ENCODE measurements at places on chromosomes 1 and 21. TPM values are rescaled to one million over a fixed set of nuclear protein-coding genes. Genes with fewer than 3 reads are reported as not detected.

TPTE gene
- not detected for total RNA-seq

PIK3C2B gene
- 15.9 TPM for total RNA-seq

SUSD4 gene
- 1.3 TPM for total RNA-seq

ACADM gene
- total RNA-seq, result 168 TPM

GRCh38 chr1:48878191-48878940 lies 101.7 kb upstream of the BEND5 start:
- H3K4me1 ChIP-seq, result no peaks in the 10 kb centered on the region
- no peak overlapping the region for H3K27ac ChIP-seq
- H3K27me3 ChIP-seq, result no peaks in the 10 kb centered on the region
- H3K4me3 ChIP-seq, result no peak overlapping the region
- no peak for DNase-seq

TMPRSS15 gene
- total RNA-seq, result not detected

DNA sequence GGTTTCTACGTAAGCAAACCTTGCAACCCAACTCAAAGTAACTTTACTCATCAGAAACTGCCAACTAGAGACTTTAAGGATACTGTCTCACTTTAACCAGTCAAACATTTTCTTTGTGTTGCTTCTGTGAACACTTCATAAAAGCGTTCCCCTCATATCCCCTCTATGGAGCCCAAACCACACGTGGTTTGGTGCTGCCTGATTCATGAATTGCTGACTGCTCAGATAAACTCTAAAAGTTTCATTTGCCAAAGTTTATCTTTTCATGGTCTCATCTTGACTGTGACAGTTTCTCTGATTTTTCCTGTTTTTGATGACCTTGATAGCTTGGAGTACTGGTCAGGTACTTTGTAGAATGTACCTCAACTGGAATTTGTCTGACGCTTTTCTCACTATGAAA lies 14.6 kb upstream of the RWDD3 start:
- H3K36me3 ChIP-seq, result no peaks in the 10 kb centered on the region
- no peak overlapping the region for H3K4me3 ChIP-seq
- DNase-seq, result no peak
- H3K27ac ChIP-seq, result no peak overlapping the region

DNA sequence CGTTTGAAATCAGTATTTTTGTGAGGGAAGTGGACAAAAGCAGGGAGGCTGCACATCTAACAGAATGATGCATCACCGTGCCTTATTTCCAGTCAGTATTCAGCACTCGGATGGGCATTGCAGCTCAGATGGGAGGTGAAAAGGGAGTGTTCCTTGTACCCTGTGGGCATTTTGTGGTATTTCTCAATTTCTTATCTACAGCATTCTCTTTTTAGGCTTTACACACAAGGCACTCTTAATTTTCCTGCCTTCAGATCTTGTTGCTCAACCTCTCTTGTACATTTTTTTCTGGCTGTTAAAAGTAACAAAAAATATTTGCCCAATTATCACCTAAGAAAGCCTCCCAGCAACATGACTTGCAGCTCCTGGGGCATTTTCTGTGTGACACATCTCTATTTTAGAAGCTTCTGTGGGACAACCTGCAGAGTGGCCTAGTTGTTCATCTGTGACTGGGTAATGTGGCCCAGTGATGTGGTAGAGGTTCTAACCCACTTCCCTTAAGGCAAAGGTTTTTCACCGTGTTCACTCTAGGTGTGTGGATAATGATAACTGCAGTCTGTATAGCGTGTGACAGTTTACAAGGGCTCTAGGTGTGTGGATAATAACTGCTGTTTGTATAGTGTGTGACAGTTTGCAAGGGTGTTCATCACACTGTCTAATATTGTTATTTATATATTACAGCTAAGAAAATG lies 257.2 kb downstream of the PTGER3 start:
- H3K27me3 ChIP-seq, result no peaks in the 10 kb centered on the region
- H3K4me1 ChIP-seq, result no peaks in the 10 kb centered on the region
- no peaks in the 10 kb centered on the region for H3K36me3 ChIP-seq
- H3K27ac ChIP-seq, result no peak overlapping the region
- H3K4me3 ChIP-seq, result no peak overlapping the region
- DNase-seq, result no peak

DNA sequence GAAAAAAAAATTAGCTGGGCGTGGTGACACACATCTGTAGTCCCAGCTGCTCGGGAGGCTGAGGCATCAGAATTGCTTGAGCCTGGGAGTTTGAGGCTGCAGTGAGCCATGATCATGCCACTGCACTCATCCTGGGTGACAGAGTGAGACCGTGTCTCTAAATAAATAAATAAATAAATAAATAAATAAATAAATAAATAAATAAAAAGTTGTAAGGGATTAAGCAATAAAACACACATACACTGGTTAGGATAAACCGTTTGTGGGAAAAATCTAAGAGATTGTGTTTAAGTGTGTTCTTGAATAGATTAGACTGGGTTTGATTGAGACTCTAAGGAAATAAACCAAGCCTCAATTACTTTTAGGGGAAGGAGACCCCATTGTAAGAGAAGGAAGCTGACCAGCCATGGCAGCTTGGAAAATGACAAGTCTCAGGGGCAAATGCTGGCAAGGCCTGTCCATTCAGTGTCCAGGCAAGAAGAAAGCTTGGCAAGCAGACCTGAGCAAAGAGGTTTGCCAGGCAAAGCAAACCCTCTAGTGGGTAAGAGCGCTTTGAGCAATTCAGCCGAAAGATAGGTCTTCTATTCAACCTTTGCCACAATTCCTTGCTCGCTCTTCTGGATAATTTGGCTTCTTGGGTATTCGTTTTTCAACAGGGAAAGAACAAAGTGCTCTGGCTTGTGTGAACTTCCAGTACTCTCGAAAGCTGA lies 106.9 kb upstream of the SERBP1 start:
- DNase-seq, result no peak
- H3K4me3 ChIP-seq, result no peak overlapping the region
- no peaks in the 10 kb centered on the region for H3K4me1 ChIP-seq
- H3K27ac ChIP-seq, result no peak overlapping the region
- H3K27me3 ChIP-seq, result no peaks in the 10 kb centered on the region
- no peaks in the 10 kb centered on the region for H3K36me3 ChIP-seq

DNA sequence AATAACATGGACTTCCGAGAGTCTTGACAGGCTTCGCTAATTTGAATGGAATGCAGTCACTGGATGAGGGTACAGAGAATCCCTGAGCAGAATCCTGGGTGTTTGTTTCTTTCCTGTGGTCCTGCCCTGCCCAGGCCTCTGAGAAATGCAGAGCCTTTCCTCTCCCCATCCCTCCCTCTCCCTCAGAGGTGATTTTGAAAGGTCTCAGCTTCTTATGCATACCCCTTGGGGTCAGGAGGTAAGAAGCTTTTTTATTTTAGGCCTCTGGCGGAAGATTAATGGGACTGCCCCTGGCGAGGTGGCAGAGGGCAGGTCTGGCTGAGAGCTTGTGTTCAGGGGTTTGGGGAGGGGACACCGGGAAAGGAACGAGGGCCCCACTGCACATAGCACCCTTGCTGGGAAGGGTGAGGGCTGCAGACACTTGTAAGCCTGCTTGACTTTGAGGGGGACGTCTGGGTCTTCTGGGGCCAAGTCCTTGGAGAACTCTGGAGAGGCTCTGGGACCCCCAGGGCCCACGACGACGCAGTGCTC lies 116.5 kb upstream of the SLC45A1 start:
- peaks cover 15% of the 10 kb centered on the region for H3K4me1 ChIP-seq
- H3K27me3 ChIP-seq, result no peaks in the 10 kb centered on the region
- H3K27ac ChIP-seq, result peak overlapping the region; percentile 94
- no peak overlapping the region for H3K4me3 ChIP-seq

DNA sequence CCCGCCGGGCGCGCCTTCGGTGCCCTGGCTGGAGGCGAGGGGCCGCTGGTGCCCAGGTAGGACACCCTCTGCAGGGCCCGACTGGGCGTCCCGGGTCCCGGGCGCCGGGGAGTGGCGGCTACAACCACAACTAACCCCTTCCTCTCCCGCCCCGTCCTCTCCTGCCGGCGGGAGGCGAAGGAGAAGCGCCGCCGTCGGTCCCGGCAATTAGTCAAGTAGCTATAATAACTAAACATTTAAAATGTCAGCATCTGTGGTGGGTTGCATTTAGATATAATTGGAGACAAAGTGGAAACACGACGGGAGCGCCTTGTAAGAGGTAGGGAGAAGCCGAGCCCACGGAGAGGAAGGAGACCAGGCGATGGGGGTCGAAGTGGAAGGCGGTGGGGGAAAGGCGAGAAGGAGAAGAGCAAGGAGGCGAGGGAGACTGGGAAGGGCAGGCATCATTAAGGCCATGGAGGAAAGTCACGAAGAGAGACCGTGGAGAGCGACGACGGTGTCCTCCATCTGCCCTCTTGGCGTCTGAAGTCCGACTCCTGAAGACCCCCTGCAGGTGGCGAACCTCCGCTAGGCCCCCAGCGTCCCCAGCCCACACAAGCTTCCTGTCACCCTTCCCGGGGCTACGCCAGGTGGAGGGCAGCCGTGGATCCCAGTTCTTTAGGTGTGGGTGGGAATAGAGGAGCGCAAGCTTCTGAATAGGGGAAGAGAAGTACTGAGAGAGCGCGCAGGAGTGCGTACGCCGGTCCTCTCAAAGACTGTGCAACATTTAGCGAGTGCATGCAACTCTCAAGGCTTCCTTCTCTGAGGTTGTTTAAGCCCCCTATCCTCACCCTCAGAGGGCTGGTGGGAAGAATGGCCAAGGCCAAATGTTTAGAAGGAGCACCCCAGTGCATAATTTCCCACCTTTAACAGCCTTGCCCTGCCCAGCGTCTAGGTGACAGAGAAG lies 1.6 kb downstream of the CNIH3 start:
- H3K4me1 ChIP-seq, result peaks cover 12% of the 10 kb centered on the region
- H3K4me3 ChIP-seq, result no peak overlapping the region
- no peak overlapping the region for H3K27ac ChIP-seq
- peaks cover 8% of the 10 kb centered on the region for H3K27me3 ChIP-seq

GRCh38 chr21:26055841-26056264 lies 114.7 kb downstream of the APP start:
- H3K4me1 ChIP-seq, result no peaks in the 10 kb centered on the region
- no peak overlapping the region for H3K4me3 ChIP-seq
- H3K27me3 ChIP-seq, result no peaks in the 10 kb centered on the region
- DNase-seq, result no peak
- H3K36me3 ChIP-seq, result no peaks in the 10 kb centered on the region
- no peak overlapping the region for H3K27ac ChIP-seq

PAQR6 gene
- 1.5 TPM for total RNA-seq

DNA sequence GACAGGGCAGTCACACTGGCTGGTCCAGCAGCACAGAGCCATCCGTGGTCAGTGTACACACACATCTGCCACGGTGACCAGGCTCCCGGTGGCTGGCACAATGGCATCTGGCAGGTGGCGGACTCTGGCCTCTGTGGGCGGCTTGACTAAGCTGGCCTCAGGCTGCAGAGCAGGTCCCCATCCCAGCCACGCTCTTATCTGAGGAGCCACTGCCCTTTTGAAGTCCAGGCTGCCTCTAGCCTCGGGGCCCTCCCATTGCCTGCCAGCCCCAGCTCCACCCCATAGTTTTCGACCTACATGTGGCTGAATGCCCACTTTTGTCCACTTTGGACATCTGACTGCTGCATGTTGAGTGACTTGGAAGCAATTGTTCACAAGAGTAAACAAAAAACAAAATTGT lies 29.9 kb upstream of the EDN2 start:
- H3K36me3 ChIP-seq, result no peaks in the 10 kb centered on the region
- DNase-seq, result peak; percentile 86
- H3K27me3 ChIP-seq, result no peaks in the 10 kb centered on the region
- peaks cover 13% of the 10 kb centered on the region for H3K4me1 ChIP-seq
- no peak overlapping the region for H3K27ac ChIP-seq

FCER1G gene
- 11.5 TPM for total RNA-seq

DNA sequence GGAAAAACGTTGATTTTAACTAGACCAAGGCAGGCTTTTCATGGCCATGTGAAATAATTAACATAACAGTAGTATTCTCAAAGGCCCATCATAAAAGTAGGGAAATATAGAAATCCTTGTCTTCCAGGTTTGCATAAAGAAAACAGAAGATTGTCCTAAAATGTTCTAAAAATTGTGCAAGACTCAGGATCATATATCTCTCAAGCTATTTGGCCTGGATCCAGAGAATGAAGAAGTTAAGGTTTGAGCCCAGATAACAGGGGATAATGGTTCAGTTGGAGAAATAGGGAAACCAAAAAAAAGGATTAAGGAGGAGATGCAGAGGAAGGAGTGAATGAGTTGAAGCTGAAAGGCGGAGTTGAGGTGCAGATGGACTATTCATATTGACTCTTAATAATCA lies 555.5 kb upstream of the NR5A2 start:
- no peaks in the 10 kb centered on the region for H3K4me1 ChIP-seq
- no peak for DNase-seq
- no peaks in the 10 kb centered on the region for H3K36me3 ChIP-seq
- no peak overlapping the region for H3K4me3 ChIP-seq

PROK1 gene
- total RNA-seq, result not detected

DNA sequence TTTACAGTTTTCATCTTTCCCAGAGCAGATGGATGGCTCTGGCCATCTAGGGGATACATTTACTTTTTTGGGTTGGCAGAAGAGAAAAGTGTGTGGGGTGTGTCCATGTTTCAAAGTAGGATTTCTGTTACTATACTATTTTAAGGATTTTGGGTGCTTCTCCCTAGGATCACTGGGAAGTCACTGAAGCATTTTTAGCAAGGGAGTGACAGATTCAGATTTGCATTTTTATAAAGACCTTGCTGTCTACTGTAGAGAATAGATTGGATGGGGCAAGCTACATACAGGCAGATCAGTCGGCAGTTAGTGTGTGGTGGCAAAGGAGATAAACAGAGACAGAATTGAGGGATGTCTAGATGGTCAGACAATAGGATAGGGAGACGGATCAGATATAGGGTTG lies 122.5 kb downstream of the TBX19 start:
- H3K27me3 ChIP-seq, result no peaks in the 10 kb centered on the region
- H3K36me3 ChIP-seq, result no peaks in the 10 kb centered on the region
- no peak overlapping the region for H3K4me3 ChIP-seq
- no peak for DNase-seq
- no peaks in the 10 kb centered on the region for H3K4me1 ChIP-seq
- no peak overlapping the region for H3K27ac ChIP-seq

GRCh38 chr1:218600968-218601367 lies 255.8 kb downstream of the TGFB2 start:
- H3K27ac ChIP-seq, result no peak overlapping the region
- H3K36me3 ChIP-seq, result no peaks in the 10 kb centered on the region
- H3K27me3 ChIP-seq, result no peaks in the 10 kb centered on the region
- no peaks in the 10 kb centered on the region for H3K4me1 ChIP-seq

EXOC8 gene
- 6.9 TPM for total RNA-seq

LIPI gene
- total RNA-seq, result not detected

ANKRD65 gene
- 0.34 TPM for total RNA-seq

NFASC gene
- 4.0 TPM for total RNA-seq

DNA sequence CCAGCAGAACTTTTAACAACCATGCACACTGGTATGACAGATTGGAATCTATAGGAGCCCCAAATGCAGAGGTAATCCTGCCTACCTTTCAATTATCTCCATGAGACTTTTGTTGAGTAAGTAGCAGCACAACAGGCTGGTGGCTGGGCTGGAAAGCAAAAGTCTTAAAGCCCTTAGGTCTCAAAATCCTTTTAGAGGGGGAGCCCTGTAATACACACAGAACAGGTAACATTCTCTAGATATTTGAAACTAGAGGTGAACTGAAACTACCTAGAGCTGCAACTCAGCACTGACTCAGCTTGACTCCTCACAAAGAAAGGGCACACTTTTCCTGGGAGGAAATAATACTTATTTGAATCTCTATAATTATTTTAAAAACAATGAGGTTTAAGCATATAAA lies 71.5 kb downstream of the CLCA4 start:
- no peaks in the 10 kb centered on the region for H3K27me3 ChIP-seq
- H3K4me3 ChIP-seq, result no peak overlapping the region
- H3K36me3 ChIP-seq, result no peaks in the 10 kb centered on the region
- no peaks in the 10 kb centered on the region for H3K4me1 ChIP-seq

GRCh38 chr1:29639741-29640427 lies 403.6 kb downstream of the PTPRU start:
- no peak for DNase-seq
- no peak overlapping the region for H3K27ac ChIP-seq
- H3K36me3 ChIP-seq, result no peaks in the 10 kb centered on the region
- H3K4me1 ChIP-seq, result no peaks in the 10 kb centered on the region
- no peak overlapping the region for H3K4me3 ChIP-seq

RGS18 gene
- total RNA-seq, result 0.55 TPM

All from right lobe of liver (tissue), 6 donors.